ENCODE measurements at places on chromosomes 12 and 14. TPM values are rescaled to one million over a fixed set of nuclear protein-coding genes. Genes with fewer than 3 reads are reported as not detected.

- DNase-seq, result no peak
- no peaks in the 10 kb centered on the region for H3K4me1 ChIP-seq
- no peak overlapping the region for H3K27ac ChIP-seq
- H3K36me3 ChIP-seq, result no peaks in the 10 kb centered on the region
- no peak overlapping the region for H3K4me3 ChIP-seq
These were observed 114.9 kb downstream of the KIF26A start for GRCh38 chr14:104253223-104253822.

DNA sequence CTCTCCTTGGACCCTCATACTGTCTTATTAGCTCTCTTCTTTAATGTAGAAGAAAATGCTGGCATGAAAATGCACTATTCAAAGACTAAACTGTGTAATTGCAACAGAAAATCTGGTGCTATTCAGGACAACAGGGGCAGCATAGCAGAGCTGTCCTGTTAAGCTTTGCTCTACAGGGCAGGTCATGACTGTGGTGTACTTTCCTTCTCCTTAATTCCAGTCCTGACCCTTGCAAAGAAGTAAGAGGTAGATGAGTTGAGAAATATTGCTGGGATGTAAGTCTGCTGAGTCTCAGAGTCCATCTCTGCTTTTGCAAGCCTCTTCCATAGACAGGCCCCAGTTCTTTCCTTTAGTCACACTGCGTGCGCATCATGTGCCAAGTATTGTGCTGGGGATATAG, 52.6 kb upstream of the STK38L start:
- no peak for DNase-seq
- H3K27ac ChIP-seq, result peak overlapping the region; percentile 97
- no peak overlapping the region for H3K4me3 ChIP-seq
- H3K27me3 ChIP-seq, result no peaks in the 10 kb centered on the region

GRCh38 chr14:75402867-75403413, 24.9 kb upstream of the JDP2 start:
- H3K27me3 ChIP-seq, result no peaks in the 10 kb centered on the region
- DNase-seq, result no peak
- H3K27ac ChIP-seq, result no peak overlapping the region
- no peaks in the 10 kb centered on the region for H3K36me3 ChIP-seq
- no peak overlapping the region for H3K4me3 ChIP-seq

DNA sequence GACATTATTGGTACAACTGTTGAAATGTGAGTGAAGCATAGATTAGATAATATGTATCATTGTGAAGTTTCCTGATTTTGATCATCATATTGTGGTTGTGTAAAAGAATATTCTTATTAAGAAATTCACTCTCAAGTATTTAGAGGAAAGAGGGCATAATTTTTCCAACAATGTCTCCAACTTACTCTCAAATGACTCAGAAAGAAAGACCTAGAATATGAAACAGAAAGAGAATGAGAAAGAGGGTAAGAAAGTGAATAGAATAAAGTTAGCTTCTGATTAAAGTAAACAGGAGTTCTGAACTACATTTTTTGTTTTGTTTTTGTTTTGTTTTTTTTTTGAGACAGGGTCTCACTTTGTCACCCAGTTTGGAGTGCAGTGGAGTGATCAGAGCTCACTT, 123.0 kb downstream of the CPNE8 start:
- H3K36me3 ChIP-seq, result no peaks in the 10 kb centered on the region
- no peaks in the 10 kb centered on the region for H3K27me3 ChIP-seq
- DNase-seq, result no peak
- no peak overlapping the region for H3K4me3 ChIP-seq
- no peak overlapping the region for H3K27ac ChIP-seq

The SCN8A gene
- total RNA-seq, result not detected

GRCh38 chr12:95953000-95953399, 9.9 kb downstream of the AMDHD1 start:
- no peaks in the 10 kb centered on the region for H3K4me1 ChIP-seq
- no peak overlapping the region for H3K27ac ChIP-seq
- H3K36me3 ChIP-seq, result no peaks in the 10 kb centered on the region
- H3K27me3 ChIP-seq, result no peaks in the 10 kb centered on the region
- DNase-seq, result no peak

DNA sequence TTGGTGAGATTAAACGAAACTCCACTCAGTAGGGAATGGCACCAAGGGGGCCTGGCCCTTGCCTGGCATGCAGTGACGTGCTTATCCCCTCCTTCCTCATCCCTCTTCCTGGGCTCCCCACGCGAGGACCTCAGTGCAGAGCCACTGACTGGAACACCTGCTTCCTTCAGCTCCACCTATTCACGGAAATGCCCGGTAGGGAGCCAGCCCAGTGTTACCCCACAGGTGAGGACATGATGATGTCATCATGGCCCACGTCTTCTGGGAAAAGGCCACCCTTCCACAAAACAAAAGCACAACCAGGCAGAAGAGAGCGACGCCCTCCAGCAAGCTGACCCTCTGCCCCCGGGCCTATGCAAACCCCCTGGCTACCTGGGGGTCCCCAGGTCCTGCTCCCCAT, 42.1 kb downstream of the CCDC85C start:
- no peak overlapping the region for H3K4me3 ChIP-seq
- no peaks in the 10 kb centered on the region for H3K27me3 ChIP-seq
- peaks cover 52% of the 10 kb centered on the region for H3K4me1 ChIP-seq
- no peak overlapping the region for H3K27ac ChIP-seq

DNA sequence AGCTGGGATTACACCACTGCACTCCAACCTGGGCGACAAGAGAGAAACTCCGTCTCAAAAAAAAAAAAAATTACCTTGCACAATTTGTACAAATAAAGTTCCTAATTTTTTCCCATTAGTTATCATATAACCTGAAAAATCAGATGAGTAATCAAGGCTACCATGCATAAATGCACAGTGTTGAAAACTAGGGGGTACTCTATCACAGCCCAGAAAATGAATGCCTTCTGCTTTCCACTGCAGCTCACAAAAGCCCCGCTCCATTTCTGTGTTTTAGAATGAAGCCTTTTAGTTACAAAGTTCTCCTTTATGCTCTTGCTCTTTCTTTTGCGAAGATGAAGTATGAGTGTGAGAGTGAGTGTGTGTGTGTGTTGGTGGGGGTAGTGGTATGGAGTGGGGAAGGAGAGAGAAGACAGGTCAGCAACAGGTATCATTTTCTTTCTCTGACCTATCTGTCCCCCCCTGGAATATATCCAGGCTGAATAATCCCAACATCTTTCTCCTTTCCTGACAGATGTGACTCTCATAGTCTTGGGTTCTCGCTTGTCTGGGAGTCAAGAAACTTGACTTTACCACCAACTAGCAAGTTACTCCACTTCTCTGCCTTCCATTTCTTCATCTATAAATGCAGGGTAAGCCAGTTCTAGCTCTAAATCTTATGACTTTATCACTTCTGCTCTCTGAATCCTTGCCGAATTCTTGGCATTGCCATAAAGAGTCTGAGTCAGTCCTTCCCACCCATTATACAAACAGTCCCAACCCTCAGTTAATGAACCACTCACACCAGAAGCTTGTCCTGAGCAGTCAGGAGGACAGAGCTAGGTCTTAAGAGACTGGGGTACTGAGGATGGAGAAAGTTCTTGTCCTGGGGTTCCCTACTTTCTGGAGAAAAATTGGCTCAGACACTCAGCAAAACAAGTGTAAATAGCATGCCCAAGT, 16.1 kb downstream of the BIN2 start:
- no peak overlapping the region for H3K27ac ChIP-seq
- DNase-seq, result no peak
- H3K27me3 ChIP-seq, result no peaks in the 10 kb centered on the region
- no peaks in the 10 kb centered on the region for H3K4me1 ChIP-seq
- no peak overlapping the region for H3K4me3 ChIP-seq
- H3K36me3 ChIP-seq, result no peaks in the 10 kb centered on the region

- H3K4me1 ChIP-seq, result peaks cover 36% of the 10 kb centered on the region
- H3K4me3 ChIP-seq, result peak overlapping the region; percentile 40
- no peak for DNase-seq
These were observed 80.9 kb downstream of the DENND5B start for GRCh38 chr12:31510034-31510433.

The SIX4 gene
- 6.4 TPM for total RNA-seq

The TMPRSS12 gene
- not detected for total RNA-seq

DNA sequence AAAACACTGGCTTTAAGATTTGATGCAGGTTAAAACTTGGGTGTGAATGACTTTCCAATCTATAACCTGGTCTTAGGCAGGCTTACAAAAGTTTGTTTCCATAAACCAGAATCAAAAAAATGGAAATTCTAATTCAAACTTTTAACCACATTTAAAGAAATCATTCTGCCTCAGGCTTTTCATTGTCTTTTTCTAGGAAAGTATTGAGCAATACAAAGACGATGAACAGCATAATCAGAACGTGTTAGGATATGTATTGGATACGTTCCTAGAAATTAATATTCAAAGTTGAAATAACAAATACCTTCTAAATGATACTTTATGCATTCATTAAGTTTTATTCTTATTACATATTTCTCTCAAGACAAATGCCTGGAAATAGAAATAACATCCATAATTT, 172.9 kb downstream of the CEP128 start:
- H3K4me1 ChIP-seq, result no peaks in the 10 kb centered on the region
- H3K4me3 ChIP-seq, result no peak overlapping the region
- no peak overlapping the region for H3K27ac ChIP-seq
- no peaks in the 10 kb centered on the region for H3K36me3 ChIP-seq
- H3K27me3 ChIP-seq, result no peaks in the 10 kb centered on the region

- no peaks in the 10 kb centered on the region for H3K27me3 ChIP-seq
- H3K27ac ChIP-seq, result no peak overlapping the region
- peaks cover 64% of the 10 kb centered on the region for H3K36me3 ChIP-seq
- H3K4me3 ChIP-seq, result peak overlapping the region; percentile 4
- no peaks in the 10 kb centered on the region for H3K4me1 ChIP-seq
These were observed 23.8 kb downstream of the ZNF891 start for GRCh38 chr12:133106253-133106652.

DNA sequence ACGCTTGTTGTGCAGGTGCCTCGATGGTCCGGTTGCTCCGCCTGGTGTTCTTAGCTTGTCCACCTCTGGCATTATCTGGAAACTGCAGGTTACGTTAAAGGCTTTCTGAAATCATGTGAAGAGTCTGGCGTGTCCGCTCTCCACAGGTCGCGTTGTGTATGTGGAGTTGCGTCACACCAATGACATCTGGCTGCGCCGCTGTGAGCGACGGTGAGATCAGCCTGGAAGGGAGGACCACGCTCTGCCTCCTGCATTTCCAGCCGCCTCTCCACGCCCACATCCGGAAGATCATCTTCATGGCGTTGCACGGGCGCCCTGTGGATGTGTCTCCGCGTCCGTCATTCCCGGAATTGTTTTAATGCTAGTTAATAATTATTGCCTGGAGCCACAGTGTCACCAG, 50.6 kb upstream of the GALNT9 start:
- H3K4me1 ChIP-seq, result no peaks in the 10 kb centered on the region
- no peak for DNase-seq
- H3K27ac ChIP-seq, result no peak overlapping the region
- H3K36me3 ChIP-seq, result no peaks in the 10 kb centered on the region
- H3K27me3 ChIP-seq, result no peaks in the 10 kb centered on the region

The PRB4 gene
- not detected for total RNA-seq

- DNase-seq, result no peak
- no peak overlapping the region for H3K27ac ChIP-seq
- H3K4me1 ChIP-seq, result no peaks in the 10 kb centered on the region
- H3K4me3 ChIP-seq, result no peak overlapping the region
- H3K27me3 ChIP-seq, result no peaks in the 10 kb centered on the region
These were observed 537.3 kb upstream of the MIS18BP1 start for GRCh38 chr14:45790293-45790692.

GRCh38 chr14:105474483-105475268, at the start of gene CRIP2:
Gene CRIP2, plus strand, starts transcription at chr14:105474821. Its CDS starts 42 bp downstream, at chr14:105474863.
- peak within 1 kb of the TSS; percentile 100 for H3K27ac ChIP-seq
- H3K27me3 ChIP-seq, result no peaks in the 10 kb centered on the region
- peak within 1 kb of the TSS; percentile 99 for H3K4me3 ChIP-seq
- no peak for DNase-seq
- peaks cover 24% of the 10 kb centered on the region for H3K4me1 ChIP-seq

DNA sequence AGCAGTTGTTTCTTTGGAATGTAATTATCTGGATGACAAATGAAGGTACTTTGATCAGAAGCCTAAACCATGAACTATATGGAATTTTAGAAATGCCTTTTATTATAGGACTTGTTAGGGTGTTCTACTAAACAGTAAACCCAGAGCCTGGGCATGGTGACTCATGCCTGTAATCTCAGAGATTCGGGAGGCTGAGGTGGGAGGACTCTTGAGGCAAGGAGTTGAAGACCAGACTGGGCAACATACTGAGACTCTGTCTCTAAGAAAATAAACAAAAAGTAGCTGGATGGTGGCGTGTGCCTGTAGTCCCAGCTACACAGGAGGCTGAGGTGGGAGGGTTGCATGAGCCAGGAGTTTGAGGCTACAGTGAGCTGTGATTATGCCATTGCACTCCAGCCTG, 23.9 kb downstream of the PALS1 start:
- H3K4me1 ChIP-seq, result peaks cover 32% of the 10 kb centered on the region
- no peaks in the 10 kb centered on the region for H3K36me3 ChIP-seq
- H3K4me3 ChIP-seq, result no peak overlapping the region
- no peaks in the 10 kb centered on the region for H3K27me3 ChIP-seq

The GPX2 gene
- 5.0 TPM for total RNA-seq

The BDKRB2 gene
- 2.6 TPM for total RNA-seq

The CLEC2A gene
- not detected for total RNA-seq

The RASSF9 gene
- total RNA-seq, result 3.2 TPM

- H3K4me3 ChIP-seq, result no peak overlapping the region
- no peak overlapping the region for H3K27ac ChIP-seq
- no peak for DNase-seq
These were observed 251.3 kb downstream of the SLC16A7 start for GRCh38 chr12:59847127-59847526.

- H3K4me3 ChIP-seq, result no peak overlapping the region
- H3K4me1 ChIP-seq, result no peaks in the 10 kb centered on the region
- no peaks in the 10 kb centered on the region for H3K27me3 ChIP-seq
- no peak overlapping the region for H3K27ac ChIP-seq
These were observed 84.2 kb downstream of the AACS start for GRCh38 chr12:125149160-125150108.

GRCh38 chr14:90487031-90487430, 90.2 kb downstream of the CALM1 start:
- H3K27me3 ChIP-seq, result no peaks in the 10 kb centered on the region
- H3K4me3 ChIP-seq, result no peak overlapping the region
- H3K4me1 ChIP-seq, result peaks cover 25% of the 10 kb centered on the region
- H3K27ac ChIP-seq, result no peak overlapping the region
- no peak for DNase-seq

GRCh38 chr12:78696267-78696666, 168.3 kb upstream of the SYT1 start:
- no peak overlapping the region for H3K4me3 ChIP-seq
- H3K27ac ChIP-seq, result no peak overlapping the region
- DNase-seq, result no peak
- H3K27me3 ChIP-seq, result no peaks in the 10 kb centered on the region
- no peaks in the 10 kb centered on the region for H3K36me3 ChIP-seq
